ENCODE measurements at places on chromosomes 2 and 18. TPM values are rescaled to one million over a fixed set of nuclear protein-coding genes. Genes with fewer than 3 reads are reported as not detected.

DNA sequence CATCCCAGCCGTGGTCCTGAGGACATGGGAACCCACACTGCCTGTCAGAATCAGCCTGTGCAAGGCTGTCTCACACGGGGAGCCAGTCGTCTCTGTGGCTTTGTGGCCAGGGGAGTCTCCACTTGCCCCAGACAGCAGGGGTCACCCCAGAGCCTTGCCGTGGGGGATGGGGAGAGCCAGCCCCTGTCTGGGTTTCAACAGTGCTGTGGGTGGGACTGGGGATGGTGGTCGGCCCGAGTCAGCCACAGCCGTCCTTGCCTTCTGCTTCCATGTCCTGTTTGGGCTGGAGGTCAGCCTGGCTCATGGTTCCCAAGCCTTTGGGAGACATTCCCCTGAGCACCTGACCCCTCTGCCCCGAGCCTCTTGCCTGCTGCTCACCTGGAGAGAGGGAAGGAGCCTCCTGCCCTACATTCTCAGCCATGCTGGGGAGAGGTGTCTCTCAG lies 19.6 kb downstream of the GPR35 start:
- H3K27ac ChIP-seq, result no peak overlapping the region
- H3K4me1 ChIP-seq, result no peaks in the 10 kb centered on the region
- H3K36me3 ChIP-seq, result no peaks in the 10 kb centered on the region
- no peak overlapping the region for H3K4me3 ChIP-seq
- H3K27me3 ChIP-seq, result peaks cover 1% of the 10 kb centered on the region
- DNase-seq, result peak; percentile 48

DNA sequence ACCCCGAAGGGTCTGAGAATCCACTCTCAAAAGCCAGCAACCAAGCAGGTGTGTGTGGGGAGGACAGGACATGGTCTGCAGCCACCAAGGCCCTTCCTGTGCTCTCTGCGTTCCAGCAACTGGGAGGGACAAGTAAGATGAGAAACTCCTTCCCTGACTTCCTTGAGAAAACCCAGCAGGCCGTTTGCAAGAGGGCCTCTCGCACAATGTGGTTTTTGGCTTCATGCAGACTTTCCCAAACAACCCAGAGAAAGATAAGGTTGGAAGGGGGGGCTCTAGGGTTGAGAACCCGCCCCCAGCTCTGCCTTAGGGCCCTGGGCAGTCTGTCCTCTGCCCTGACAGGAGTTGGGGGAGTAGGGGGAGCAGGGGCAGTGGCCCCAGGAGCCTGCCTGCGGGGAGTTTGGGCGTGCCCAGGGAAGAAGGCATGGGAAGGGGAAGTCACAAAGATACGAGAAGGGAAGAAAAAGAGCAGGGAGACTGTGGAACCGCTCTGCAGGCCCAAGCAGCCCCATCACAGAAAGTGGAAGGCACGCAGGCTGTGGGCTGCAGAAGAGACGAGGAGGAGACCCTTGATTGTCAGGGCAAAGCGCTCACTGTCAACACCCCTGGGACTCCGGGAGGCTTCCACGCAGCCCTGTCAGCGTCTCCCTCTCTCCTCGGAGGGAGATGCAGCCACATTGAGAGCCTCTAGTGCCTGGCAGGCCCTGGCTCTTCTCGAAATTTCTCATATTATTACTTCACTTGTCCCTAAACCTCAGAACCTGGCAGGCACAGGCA lies 99.8 kb downstream of the SMAD7 start:
- H3K27ac ChIP-seq, result peak overlapping the region; percentile 82
- peaks cover 14% of the 10 kb centered on the region for H3K4me1 ChIP-seq
- DNase-seq, result peak; percentile 78
- H3K36me3 ChIP-seq, result no peaks in the 10 kb centered on the region
- no peaks in the 10 kb centered on the region for H3K27me3 ChIP-seq

DNA sequence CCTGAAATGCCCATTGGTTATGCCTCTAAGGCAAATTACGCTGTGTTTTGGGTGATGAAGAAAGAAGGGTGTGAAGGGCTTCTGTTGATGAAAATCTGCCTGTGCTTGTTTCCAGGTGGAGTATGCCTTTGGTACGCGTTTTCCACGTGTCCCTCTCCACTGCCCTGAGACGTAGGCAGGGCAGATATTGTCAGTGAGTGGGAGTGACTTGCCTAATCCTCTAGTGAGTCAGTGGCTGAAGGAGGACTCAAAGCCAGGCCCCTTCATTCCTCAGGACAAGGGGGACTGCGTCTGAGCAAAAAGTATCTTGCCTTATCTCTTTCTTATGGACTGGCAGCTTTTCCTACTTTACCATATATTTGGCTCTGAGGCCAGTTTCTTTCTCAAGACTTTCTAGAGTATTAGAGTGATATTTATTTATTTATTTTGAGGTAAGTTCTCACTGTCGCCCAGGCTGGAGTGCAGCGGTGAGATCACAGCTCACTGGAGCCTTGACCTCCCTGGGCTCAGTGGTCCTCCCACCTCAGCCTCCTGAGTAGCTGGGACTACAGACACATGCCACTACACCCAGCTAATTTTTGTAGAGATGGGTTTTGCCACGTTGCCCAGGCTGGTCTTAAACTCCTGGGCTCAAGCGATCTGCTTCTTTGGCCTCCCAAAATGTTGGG lies 10.2 kb downstream of the RALB start:
- H3K27me3 ChIP-seq, result no peaks in the 10 kb centered on the region
- no peak overlapping the region for H3K27ac ChIP-seq
- no peaks in the 10 kb centered on the region for H3K4me1 ChIP-seq
- no peak for DNase-seq

DNA sequence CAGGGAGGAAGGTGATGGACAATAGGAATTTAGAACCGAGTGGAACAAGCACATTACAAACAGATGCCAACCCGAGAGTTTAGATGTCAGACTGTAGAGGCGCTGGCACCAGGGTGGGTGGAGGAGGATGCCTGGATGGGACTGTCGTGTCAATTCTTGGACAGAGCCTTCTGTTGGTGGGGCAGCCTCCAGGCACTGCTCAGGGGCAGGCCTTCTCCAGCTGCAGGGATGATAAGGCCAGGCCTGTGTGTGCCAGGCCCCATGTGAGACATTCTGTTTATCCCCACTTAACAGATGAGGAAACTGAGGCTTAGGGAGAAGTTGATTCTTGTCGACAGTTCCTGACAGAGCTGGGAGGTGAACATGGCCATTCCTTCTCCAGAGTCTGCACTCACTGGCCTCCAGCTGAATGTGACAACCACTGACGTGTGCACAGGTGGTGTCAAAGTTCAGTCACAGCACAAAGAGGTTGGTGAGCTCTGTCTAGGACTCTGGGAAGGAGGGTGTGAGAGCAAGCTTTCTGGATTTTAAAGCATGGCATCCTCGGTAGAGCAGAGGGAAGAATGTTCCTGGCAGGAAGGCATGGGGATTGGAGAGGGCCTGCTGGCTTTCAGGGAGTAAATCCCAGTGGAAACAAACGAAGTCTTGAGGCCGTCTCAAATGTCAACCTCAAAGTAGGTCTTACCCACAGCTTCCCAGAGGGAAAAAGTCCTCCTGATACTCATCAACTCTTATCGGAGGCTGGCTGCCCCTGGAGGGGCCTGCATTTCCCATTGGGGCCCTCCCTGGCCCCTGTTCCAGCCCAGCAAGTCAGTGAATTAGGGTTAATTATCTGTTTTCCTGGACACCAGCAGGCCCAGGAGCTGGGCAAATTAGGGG lies 52.4 kb downstream of the GLI2 start:
- H3K27me3 ChIP-seq, result no peaks in the 10 kb centered on the region
- H3K36me3 ChIP-seq, result no peaks in the 10 kb centered on the region

The PLB1 gene
- 0.42 TPM for total RNA-seq

DNA sequence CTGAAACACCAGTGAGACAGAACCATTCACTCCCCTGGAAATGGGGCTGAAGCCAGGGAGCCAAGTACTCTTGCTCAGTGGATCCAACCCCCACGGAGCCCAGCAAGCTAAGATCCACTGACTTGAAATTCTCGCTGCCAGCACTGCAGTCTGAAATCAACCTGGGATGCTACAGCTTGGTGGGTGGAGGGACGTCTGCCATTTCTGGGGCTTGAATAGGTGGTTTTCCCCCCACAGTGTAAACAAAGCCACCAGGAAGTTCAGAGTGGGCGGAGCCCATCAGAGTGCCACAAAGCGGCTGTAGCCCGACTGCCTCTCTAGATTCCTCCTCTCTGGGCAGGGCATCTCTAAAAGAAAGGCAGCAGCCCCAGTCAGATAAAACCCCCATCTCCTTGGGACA lies 292.8 kb downstream of the LNPK start:
- no peaks in the 10 kb centered on the region for H3K4me1 ChIP-seq
- H3K27ac ChIP-seq, result no peak overlapping the region
- no peak overlapping the region for H3K4me3 ChIP-seq
- H3K36me3 ChIP-seq, result no peaks in the 10 kb centered on the region

The GALNT5 gene
- not detected for total RNA-seq

DNA sequence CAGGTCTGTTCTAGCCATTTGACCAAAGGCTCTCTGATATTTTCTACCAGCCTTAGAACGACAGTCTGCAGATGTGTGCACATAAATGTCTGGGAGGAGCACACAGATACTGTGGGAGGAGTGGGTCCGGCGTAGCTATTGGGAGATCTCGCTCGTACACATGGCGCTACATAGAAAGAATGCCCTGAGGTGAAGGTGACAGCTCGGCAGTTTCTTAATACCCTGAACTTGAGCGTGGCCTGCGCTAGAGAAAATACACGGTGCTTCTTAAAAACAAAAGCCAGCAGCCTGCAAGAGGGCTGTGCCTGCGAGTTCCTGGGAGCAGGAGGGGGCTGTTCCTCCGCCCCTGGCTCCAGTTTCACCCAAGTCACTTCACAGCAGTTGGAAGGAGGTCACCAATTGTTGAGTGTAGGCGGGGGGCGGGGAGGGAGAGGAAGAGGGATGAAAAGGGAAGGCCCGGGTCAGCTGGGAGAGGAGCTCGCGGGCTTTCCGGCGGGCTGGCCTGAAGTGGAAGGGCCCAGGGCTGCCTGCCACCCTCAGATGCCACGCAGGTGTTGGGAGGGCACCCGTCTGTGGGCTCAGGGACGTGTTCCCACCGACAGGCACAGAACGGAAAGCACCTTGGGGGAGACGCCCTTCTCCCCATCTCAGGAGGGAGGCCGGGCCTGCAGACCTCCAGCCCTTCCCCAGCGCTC lies 124.7 kb upstream of the ZNF516 start:
- peak; percentile 92 for DNase-seq
- H3K36me3 ChIP-seq, result no peaks in the 10 kb centered on the region
- peaks cover 22% of the 10 kb centered on the region for H3K4me1 ChIP-seq
- no peaks in the 10 kb centered on the region for H3K27me3 ChIP-seq

GRCh38 chr2:193251909-193252308 lies 1057.2 kb upstream of the TMEFF2 start:
- no peak for DNase-seq
- no peak overlapping the region for H3K4me3 ChIP-seq
- no peaks in the 10 kb centered on the region for H3K27me3 ChIP-seq
- no peaks in the 10 kb centered on the region for H3K36me3 ChIP-seq

The ANKRD30BL gene
- total RNA-seq, result 0.18 TPM

- H3K36me3 ChIP-seq, result no peaks in the 10 kb centered on the region
- no peak for DNase-seq
- no peak overlapping the region for H3K4me3 ChIP-seq
- no peaks in the 10 kb centered on the region for H3K4me1 ChIP-seq
- H3K27me3 ChIP-seq, result no peaks in the 10 kb centered on the region
- H3K27ac ChIP-seq, result no peak overlapping the region
These were observed 37.1 kb downstream of the SULT1C2 start for GRCh38 chr2:108325756-108326155.

DNA sequence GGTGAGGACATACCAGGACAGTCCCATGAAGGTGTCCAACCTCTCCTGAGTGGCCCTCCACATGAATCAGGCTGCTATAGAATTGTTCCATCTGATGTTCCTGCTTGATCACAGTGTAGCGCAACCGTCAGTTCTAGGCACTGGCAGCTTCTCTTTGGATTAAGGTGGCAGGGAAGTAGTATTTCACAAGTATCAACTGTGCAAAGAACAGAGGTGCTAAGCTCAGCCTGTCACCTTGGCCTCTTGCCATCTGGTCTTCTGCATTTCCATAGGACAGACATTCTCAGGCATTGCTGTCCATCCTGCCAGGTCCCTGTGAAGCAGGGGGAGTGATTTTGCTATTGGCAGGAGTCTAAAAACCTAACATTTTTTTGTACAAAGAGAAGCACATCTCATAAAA lies 182.2 kb upstream of the EPAS1 start:
- H3K4me3 ChIP-seq, result no peak overlapping the region
- DNase-seq, result no peak
- no peak overlapping the region for H3K27ac ChIP-seq
- H3K36me3 ChIP-seq, result no peaks in the 10 kb centered on the region
- H3K4me1 ChIP-seq, result no peaks in the 10 kb centered on the region
- H3K27me3 ChIP-seq, result peaks cover 4% of the 10 kb centered on the region

DNA sequence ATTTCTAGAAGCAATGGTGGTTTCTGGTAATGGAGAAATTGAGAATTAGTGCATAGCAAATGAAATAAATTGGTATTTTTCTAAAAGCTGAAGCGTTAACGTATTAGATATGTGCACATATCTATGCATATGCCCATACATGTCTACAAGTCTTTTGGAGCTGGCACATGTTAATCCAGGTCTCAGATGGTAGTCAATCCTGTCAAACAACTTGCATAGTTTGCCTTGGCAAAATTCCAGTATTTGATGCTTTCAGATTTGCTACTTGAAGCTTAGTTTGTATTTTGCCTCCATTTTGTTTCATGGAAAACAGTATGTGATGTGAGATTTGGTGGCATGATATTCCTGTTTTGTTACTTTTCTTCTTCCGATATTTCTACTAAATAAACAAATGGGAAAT lies 304.6 kb downstream of the PARD3B start:
- no peak for DNase-seq
- H3K27ac ChIP-seq, result no peak overlapping the region
- no peaks in the 10 kb centered on the region for H3K36me3 ChIP-seq
- H3K4me1 ChIP-seq, result no peaks in the 10 kb centered on the region
- H3K27me3 ChIP-seq, result no peaks in the 10 kb centered on the region
- no peak overlapping the region for H3K4me3 ChIP-seq

DNA sequence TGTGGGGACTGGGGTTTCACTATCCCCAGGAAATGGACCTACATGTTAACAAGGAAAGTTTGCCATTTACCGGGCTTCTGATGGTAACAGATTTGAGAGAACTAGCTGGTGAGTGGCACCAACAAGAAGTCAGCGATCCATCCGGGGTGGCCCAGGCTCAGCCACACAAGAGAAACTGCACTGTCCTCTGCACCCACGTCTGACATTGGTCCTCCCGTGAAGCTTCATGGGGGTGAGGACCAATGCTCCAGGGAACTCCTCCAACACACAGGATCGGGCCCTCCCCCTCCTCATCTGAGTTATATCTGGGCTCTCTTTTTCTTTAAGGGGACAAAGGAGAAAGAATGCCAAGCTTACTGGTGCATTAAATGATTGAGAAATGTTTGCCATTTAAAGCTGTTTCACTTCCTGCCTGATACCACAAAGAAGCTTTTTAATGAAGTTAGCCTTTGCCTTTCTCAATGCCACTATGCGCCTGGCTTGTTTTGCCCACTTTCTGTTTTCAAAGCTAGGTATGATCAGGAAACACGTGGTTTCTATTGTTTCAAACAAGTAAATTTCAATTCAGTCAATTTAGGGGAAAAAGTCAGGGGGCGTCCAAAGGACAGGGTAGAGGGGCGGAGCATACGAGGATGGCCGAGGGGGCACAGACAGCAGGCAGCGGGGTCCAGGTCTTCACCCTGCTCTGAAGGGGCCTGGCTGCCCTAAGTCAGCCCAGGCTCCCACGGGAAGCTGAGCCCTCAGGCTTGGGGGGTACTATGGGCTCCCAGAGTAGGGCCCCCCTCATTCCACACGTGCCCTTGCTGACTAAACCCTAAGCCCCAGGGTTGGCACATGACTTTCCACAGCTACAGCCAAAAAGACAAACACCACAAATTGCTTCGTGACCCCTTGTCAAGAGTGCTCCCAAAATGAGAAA lies 204.0 kb upstream of the ID2 start:
- H3K27me3 ChIP-seq, result no peaks in the 10 kb centered on the region
- H3K4me1 ChIP-seq, result peaks cover 2% of the 10 kb centered on the region
- H3K36me3 ChIP-seq, result no peaks in the 10 kb centered on the region
- H3K4me3 ChIP-seq, result no peak overlapping the region
- H3K27ac ChIP-seq, result no peak overlapping the region

Measured in endodermal cell (in vitro differentiated cells).